B cell (primary cell): ENCODE measurements at places on chromosomes 13 and 19. TPM values are rescaled to one million over a fixed set of nuclear protein-coding genes. Genes with fewer than 3 reads are reported as not detected.
A peak's percentile ranks its signal among the peaks of the same experiment; 100 is the strongest.

DNA sequence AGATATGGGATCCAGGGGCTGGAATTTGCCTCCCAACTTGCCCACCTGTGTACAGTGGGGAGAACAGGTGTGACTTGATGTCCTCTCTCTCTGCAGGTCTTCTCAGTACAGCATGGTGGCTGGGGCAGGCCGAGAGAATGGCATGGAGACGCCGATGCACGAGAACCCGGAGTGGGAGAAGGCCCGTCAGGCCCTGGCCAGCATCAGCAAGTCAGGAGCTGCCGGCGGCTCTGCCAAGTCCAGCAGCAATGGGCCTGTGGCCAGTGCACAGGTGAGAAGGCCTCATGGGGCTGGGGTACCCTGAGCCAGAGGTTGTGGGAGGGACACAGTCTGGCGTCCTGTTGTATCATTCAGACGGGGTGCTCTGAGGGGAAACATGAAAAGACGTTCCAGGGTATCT lies 3.0 kb downstream of the LENG8 start:
- no peak overlapping the region for H3K27ac ChIP-seq
- H3K4me1 ChIP-seq: peaks cover 31% of the 10 kb centered on the region
- H3K36me3 ChIP-seq: peaks cover 1% of the 10 kb centered on the region
- no peaks in the 10 kb centered on the region for H3K27me3 ChIP-seq
- no peak overlapping the region for H3K4me3 ChIP-seq

DNA sequence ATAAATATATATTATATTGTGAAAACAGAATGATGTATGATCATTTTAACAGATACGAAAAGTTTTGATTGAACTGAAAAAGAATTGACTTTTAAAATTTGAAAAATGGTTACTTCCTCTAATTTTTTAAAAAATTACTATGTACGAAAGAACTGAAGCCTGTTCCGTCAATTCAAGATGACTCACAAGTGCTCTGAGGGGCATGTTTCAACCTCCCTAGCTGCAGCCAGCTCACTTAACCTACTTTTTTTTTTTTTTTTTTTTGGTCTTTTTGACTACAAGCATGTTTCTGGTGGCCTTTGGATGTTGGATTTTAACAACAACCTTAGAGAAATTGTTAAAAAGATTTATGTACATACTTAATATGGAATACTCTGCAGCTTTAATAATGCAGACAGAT lies 1139.3 kb downstream of the DIAPH3 start:
- no peak overlapping the region for H3K4me3 ChIP-seq
- H3K36me3 ChIP-seq: no peaks in the 10 kb centered on the region
- no peak overlapping the region for H3K27ac ChIP-seq
- H3K4me1 ChIP-seq: no peaks in the 10 kb centered on the region
- no peaks in the 10 kb centered on the region for H3K27me3 ChIP-seq

Gene ZNF99
- 0.12 TPM in 1 of 2 replicates, not detected in the other for total RNA-seq

DNA sequence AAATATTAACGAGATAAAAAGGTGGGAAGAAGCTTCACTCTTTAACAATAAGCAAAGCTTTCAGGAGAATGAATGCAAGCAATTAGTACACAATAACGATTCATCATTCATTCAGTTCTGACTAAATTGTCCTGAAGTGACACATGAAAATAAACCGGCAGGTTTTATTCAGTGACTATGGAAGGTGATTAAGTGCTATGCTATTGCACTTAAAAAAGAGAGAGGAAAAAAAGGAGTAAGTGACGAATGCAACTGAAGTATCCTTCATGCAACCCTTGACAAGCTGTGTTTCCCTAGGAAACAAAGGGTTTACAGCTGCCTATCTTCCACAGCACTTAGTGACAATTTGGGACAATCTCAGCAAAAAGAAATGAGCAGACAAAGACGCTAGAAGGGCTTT lies 1.4 kb downstream of the LIG4 start:
- peaks cover 46% of the 10 kb centered on the region for H3K4me1 ChIP-seq
- H3K4me3 ChIP-seq: peak overlapping the region; percentile 64
- no peaks in the 10 kb centered on the region for H3K27me3 ChIP-seq
- peak overlapping the region; percentile 91 for H3K27ac ChIP-seq

- no peak overlapping the region for H3K27ac ChIP-seq
- no peak overlapping the region for H3K4me3 ChIP-seq
- peak; percentile 15 for DNase-seq
- peaks cover 35% of the 10 kb centered on the region for H3K4me1 ChIP-seq
- H3K36me3 ChIP-seq: no peaks in the 10 kb centered on the region
- no peaks in the 10 kb centered on the region for H3K27me3 ChIP-seq
These were observed 852 bp upstream of the SHISA7 start for GRCh38 chr19:55443824-55444480.

DNA sequence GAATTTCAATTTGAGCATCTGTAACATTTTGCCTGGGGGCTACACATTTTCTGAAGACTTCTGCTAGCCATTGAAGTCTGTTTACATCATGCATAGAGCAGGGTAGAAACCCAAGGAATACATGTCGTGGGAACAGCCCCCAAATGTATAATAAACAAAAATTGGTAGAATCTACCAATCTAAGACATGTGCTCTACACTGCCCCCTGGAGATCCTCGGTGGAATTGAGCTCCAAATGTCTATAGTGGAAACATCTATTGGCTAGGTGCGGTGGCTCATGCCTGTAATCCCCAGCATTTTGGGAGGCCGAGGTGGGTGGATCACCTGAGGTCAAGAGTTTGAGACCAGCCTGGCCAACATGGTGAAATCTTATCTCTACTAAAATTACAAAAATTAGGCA lies 57.3 kb downstream of the MBD3L2B start:
- peak; percentile 31 for DNase-seq
- H3K27ac ChIP-seq: no peak overlapping the region
- no peaks in the 10 kb centered on the region for H3K4me1 ChIP-seq
- H3K27me3 ChIP-seq: no peaks in the 10 kb centered on the region
- H3K36me3 ChIP-seq: no peaks in the 10 kb centered on the region

GRCh38 chr13:42680748-42681147 lies 100.6 kb upstream of the FAM216B start:
- H3K36me3 ChIP-seq: no peaks in the 10 kb centered on the region
- no peak for DNase-seq
- H3K27ac ChIP-seq: no peak overlapping the region
- H3K27me3 ChIP-seq: no peaks in the 10 kb centered on the region

GRCh38 chr13:50730496-50731351 lies 112.8 kb downstream of the DLEU7 start:
- no peaks in the 10 kb centered on the region for H3K36me3 ChIP-seq
- no peak overlapping the region for H3K4me3 ChIP-seq
- no peak for DNase-seq
- H3K27ac ChIP-seq: no peak overlapping the region
- H3K4me1 ChIP-seq: peaks cover 19% of the 10 kb centered on the region

Gene MBD3L2
- not detected in 2 replicates for total RNA-seq

Gene ZNF813
- total RNA-seq: 7.8 and 10.8 TPM in 2 replicates

Gene CALR3
- 0.44 TPM in 1 of 2 replicates, not detected in the other for total RNA-seq

- no peak overlapping the region for H3K27ac ChIP-seq
- no peaks in the 10 kb centered on the region for H3K36me3 ChIP-seq
- DNase-seq: no peak
- H3K4me3 ChIP-seq: no peak overlapping the region
These were observed 393.6 kb downstream of the GPC5 start for GRCh38 chr13:91792054-91792453.

- peaks cover 35% of the 10 kb centered on the region for H3K27me3 ChIP-seq
- peaks cover 24% of the 10 kb centered on the region for H3K4me1 ChIP-seq
- H3K27ac ChIP-seq: no peak overlapping the region
These were observed 1.9 kb upstream of the CCNP start for GRCh38 chr19:40228346-40228745.

- peaks cover 10% of the 10 kb centered on the region for H3K36me3 ChIP-seq
- DNase-seq: no peak
- H3K4me3 ChIP-seq: no peak overlapping the region
- no peaks in the 10 kb centered on the region for H3K27me3 ChIP-seq
These were observed 7.1 kb downstream of the GPR108 start for GRCh38 chr19:6730153-6730804.

Gene PDE4C
- total RNA-seq: not detected in 2 replicates

- H3K27me3 ChIP-seq: no peaks in the 10 kb centered on the region
- peak within 1 kb of the TSS; percentile 97 for H3K27ac ChIP-seq
- H3K36me3 ChIP-seq: no peaks in the 10 kb centered on the region
- H3K4me1 ChIP-seq: peaks cover 93% of the 10 kb centered on the region
- H3K4me3 ChIP-seq: peak within 1 kb of the TSS; percentile 73
These were observed at the start of gene HSH2D for GRCh38 chr19:16143399-16144215. Gene HSH2D, plus strand, starts transcription at chr19:16143685. Its CDS starts 5,066 bp downstream, at chr19:16148751.

DNA sequence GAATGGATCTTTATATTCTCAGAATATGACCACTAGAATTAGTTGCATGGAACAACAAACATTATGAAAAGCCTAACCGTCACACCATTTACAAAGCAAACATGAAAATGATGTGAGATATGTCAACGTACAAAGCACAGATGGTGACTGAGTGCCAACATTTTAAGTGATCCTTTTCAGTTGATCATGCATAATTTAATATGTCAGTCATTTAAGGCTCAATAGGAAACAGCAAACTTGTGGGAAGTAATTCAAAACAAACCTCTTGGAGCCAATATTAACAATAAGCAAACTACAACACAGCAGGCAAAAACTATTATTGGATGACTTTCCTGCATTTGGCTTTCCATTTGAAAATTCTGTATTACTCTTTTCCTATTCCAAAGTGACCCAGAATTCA lies 277.6 kb downstream of the SLITRK6 start:
- H3K4me3 ChIP-seq: no peak overlapping the region
- no peaks in the 10 kb centered on the region for H3K36me3 ChIP-seq
- H3K27ac ChIP-seq: no peak overlapping the region
- H3K4me1 ChIP-seq: no peaks in the 10 kb centered on the region
- DNase-seq: no peak

Gene CEACAM21
- 18.9 and 19.3 TPM in 2 replicates for total RNA-seq

- H3K27me3 ChIP-seq: no peaks in the 10 kb centered on the region
- no peaks in the 10 kb centered on the region for H3K4me1 ChIP-seq
- H3K36me3 ChIP-seq: no peaks in the 10 kb centered on the region
- no peak for DNase-seq
These were observed 155.5 kb upstream of the STARD13 start for GRCh38 chr13:33441015-33441414.

- no peaks in the 10 kb centered on the region for H3K27me3 ChIP-seq
- no peak for DNase-seq
- H3K36me3 ChIP-seq: no peaks in the 10 kb centered on the region
- no peaks in the 10 kb centered on the region for H3K4me1 ChIP-seq
- H3K4me3 ChIP-seq: no peak overlapping the region
These were observed 8.2 kb downstream of the TMEM59L start for GRCh38 chr19:18620902-18621301.

DNA sequence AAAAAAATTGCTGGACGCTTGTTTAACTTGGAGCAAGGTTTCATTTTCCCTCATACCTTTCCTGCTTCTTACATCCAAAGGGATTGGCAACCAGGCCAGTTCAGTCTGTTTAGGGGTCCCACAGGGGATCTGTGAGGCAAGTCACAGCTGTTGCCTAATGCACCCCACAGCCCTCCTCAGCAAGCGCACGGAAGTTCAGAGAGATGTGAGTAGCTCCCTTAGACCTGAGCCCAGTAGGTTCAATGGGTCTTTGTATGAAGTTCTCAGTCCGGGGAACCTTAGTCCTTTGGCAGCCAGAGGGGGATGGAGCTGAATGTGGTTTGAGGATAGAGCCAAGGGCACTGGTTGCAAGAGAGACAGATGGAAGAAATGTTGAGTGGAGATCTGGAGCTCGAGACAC lies 13.0 kb downstream of the SAMD4B start:
- peaks cover 10% of the 10 kb centered on the region for H3K36me3 ChIP-seq
- peaks cover 10% of the 10 kb centered on the region for H3K4me1 ChIP-seq
- DNase-seq: no peak
- H3K4me3 ChIP-seq: no peak overlapping the region

Gene C13orf42
- not detected in 2 replicates for total RNA-seq

- H3K36me3 ChIP-seq: no peaks in the 10 kb centered on the region
- no peak overlapping the region for H3K4me3 ChIP-seq
- H3K4me1 ChIP-seq: no peaks in the 10 kb centered on the region
- H3K27me3 ChIP-seq: no peaks in the 10 kb centered on the region
- DNase-seq: no peak
- no peak overlapping the region for H3K27ac ChIP-seq
These were observed 401.1 kb downstream of the FGF14 start for GRCh38 chr13:102000764-102001163.

Gene DLEU7
- total RNA-seq: 0.25 and 0.53 TPM in 2 replicates

- peaks cover 74% of the 10 kb centered on the region for H3K4me1 ChIP-seq
- H3K27me3 ChIP-seq: no peaks in the 10 kb centered on the region
- H3K27ac ChIP-seq: peak overlapping the region; percentile 95
- peaks cover 59% of the 10 kb centered on the region for H3K36me3 ChIP-seq
- peak; percentile 35 for DNase-seq
- H3K4me3 ChIP-seq: peak overlapping the region; percentile 96
These were observed 1.3 kb downstream of the SAFB start for GRCh38 chr19:5624018-5624663.

DNA sequence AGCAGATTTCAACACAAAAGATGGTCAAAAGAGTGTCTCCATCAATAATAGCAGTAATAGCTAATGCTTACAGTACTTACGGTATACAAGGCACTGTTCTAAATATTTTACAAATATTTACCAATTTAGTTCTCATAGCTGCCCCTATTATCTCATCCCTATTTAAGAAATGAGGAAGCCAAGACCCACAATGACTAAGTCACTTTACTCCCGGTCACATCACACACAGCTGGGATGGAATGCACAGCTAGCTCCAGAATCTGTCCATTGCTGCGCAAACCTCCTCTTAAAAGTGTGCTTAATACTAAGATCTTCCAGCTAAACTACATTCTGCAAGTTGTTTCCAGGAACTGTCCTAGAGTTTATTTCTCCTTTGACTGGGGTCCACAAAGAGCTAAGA lies 63.4 kb downstream of the RAP2A start:
- no peak for DNase-seq
- H3K36me3 ChIP-seq: no peaks in the 10 kb centered on the region
- no peak overlapping the region for H3K4me3 ChIP-seq
- H3K27me3 ChIP-seq: peaks cover 3% of the 10 kb centered on the region
- H3K27ac ChIP-seq: no peak overlapping the region
- no peaks in the 10 kb centered on the region for H3K4me1 ChIP-seq

Gene ZNF793
- 12.2 and 12.7 TPM in 2 replicates for total RNA-seq

- H3K27ac ChIP-seq: no peak overlapping the region
- H3K4me3 ChIP-seq: no peak overlapping the region
- H3K4me1 ChIP-seq: no peaks in the 10 kb centered on the region
- DNase-seq: no peak
These were observed 14.2 kb downstream of the WBP4 start for GRCh38 chr13:41075485-41075884.

- no peak for DNase-seq
- H3K4me3 ChIP-seq: no peak overlapping the region
- no peaks in the 10 kb centered on the region for H3K4me1 ChIP-seq
- peaks cover 3% of the 10 kb centered on the region for H3K27me3 ChIP-seq
These were observed 72.4 kb upstream of the RGCC start for GRCh38 chr13:41384749-41385503.

DNA sequence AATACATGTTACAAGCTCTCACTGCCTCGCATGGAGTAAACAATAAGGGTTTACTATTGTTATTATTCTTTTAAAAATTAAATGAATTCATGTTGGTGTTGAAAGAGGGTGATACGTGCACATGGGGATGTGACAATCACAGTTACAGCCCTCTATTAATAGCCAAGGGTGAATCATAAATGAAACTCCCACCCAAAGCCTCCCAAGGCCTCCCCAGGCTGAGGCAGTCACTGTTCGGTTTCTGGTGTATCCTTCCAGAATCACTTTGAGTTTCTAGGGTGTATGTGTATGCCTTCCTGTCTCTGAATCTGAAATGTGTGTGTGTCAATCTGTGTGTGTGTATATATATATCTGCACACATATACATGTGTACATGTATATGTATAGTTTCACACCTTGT lies 73.4 kb downstream of the AKAP11 start:
- H3K27ac ChIP-seq: no peak overlapping the region
- H3K4me1 ChIP-seq: no peaks in the 10 kb centered on the region
- no peak overlapping the region for H3K4me3 ChIP-seq
- no peak for DNase-seq
- H3K36me3 ChIP-seq: no peaks in the 10 kb centered on the region

- no peak overlapping the region for H3K27ac ChIP-seq
- peaks cover 75% of the 10 kb centered on the region for H3K36me3 ChIP-seq
- DNase-seq: no peak
These were observed 11.3 kb upstream of the INSL3 start for GRCh38 chr19:17832443-17833208.
